ENCODE measurements at places on chromosomes 5 and 9. TPM values are rescaled to one million over a fixed set of nuclear protein-coding genes. Genes with fewer than 3 reads are reported as not detected.

- DNase-seq, result peak; percentile 28
Observed at GRCh38 chr5:54021431-54022164, 288.8 kb downstream of the ARL15 start.

CNOT6 gene
- 47.7 TPM for total RNA-seq

GRCh38 chr9:82531795-82532194 lies 531.1 kb downstream of the RASEF start:
- no peak for DNase-seq

FGD3 gene
- 0.52 TPM for total RNA-seq
